ENCODE measurements at places on chromosomes 12 and 14.
A peak's percentile ranks its signal among the peaks of the same experiment; 100 is the strongest.

GRCh38 chr12:104570174-104570907 is 113.6 kb downstream of the CHST11 start:
- no peak for DNase-seq

GRCh38 chr12:110266980-110267620 is 13.9 kb upstream of the ATP2A2 start:
- DNase-seq = peak; percentile 74

- no peak for DNase-seq
Measured at GRCh38 chr12:75360920-75361319, 26.4 kb downstream of the GLIPR1L1 start.

GRCh38 chr12:89161557-89161956 is 190.7 kb downstream of the DUSP6 start:
- DNase-seq = no peak

GRCh38 chr14:63276492-63277342 is 42.0 kb downstream of the GPHB5 start:
- peak; percentile 78 for DNase-seq

- peak; percentile 90 for DNase-seq
Measured at GRCh38 chr12:122023339-122024131, 1.9 kb downstream of the BCL7A start.

- DNase-seq = no peak
Measured at GRCh38 chr12:118145113-118145797, 9.3 kb downstream of the PEBP1 start.

DNA sequence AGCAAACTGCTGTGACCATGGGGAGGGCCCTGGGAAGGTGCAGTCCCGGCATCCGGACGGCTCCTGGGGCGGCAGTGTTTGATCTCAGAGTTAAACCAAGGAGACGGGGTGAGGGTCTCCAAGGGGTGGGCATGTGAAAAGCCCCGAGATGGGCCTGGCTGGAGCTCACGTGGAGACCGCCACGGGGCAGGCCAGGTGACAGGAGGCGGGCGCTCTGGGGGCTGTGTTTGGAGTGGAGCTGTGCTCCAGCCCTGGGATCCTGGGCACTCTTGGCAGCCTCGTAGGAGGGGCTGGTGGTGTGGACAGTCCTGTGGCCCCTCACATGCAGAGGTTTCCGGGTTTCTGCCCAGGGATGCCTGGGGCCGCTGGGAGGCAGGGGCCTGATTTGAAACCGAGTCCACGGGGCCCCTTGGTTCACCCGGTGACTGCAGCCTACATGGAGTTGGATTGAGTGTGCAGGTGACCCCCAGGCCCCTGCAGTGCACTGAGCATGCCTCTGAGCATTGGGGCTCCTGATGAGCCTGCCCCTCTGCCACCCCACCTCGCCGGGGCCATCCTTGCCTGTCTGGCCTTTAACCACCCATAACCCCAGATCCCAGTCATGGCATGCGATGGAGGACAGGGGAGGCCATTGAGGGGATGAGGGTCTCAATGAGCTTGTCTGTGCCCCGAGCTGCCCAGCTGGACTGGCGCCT is 8.4 kb downstream of the KIF26A start:
- no peak for DNase-seq

GRCh38 chr12:47145188-47145587 is 65.4 kb upstream of the AMIGO2 start:
- no peak for DNase-seq

GRCh38 chr12:122097584-122097926 is 19.0 kb downstream of the MLXIP start:
- no peak for DNase-seq

DNA sequence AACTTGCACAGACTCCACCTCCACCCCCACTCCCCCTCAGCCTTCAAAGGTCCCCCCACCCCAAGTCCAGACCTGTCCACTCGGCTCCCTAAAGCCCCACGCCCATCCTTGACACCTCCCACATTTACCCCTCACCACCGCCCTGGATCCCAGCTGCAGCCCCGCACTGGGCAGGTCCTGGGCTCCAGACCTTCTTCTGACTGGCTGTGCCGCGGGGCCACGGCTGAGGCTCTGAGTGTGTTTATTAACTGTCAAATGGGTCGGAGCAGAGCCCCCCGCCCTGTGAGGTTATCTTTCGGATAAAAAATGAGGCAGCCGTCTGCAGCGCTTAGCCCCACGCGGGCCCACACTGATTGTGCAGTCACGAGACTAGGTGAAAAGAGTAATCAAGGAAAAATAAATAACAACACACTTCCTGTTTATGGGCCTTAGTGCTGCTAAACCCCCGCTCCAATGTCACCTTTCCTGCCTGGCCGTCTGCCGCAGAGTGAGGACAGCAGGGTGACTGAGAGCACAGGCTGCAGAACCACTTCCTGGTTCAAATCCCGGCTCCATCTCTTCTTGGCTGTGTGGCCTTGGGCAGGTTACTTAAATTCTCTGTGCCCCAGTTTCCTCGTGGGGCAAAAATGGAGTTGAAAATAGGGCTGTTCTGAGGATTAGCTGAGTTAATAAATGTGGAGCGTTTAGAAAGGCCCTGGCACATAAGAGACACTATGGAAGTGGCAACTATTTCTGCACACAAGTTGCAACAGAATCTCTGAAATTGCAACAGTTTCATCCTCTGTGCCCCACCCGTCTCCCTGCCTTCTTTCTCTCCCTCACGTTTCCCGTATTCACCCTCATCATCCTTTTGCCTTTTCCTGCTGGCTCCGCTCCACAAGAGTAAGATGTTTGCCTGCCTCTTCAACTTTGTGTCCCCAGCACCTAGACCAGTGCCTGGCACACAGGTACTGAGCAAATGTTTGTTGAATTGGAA is 9.4 kb downstream of the SETD1B start:
- DNase-seq = no peak

Data from AG08395 (cell line).